ENCODE measurements at places on chromosomes 2 and 18. TPM values are rescaled to one million over a fixed set of nuclear protein-coding genes. Genes with fewer than 3 reads are reported as not detected.
A peak's percentile ranks its signal among the peaks of the same experiment; 100 is the strongest.

Gene TRAF3IP1
- polyA plus RNA-seq = 15.0 TPM

Gene TEKT4
- polyA plus RNA-seq = not detected

Gene SNORC
- 1.3 TPM for polyA plus RNA-seq

Gene KHK
- polyA plus RNA-seq = 10.3 TPM

GRCh38 chr18:49052891-49053644 lies 102.3 kb upstream of the SMAD7 start:
- peak; percentile 75 for DNase-seq

DNA sequence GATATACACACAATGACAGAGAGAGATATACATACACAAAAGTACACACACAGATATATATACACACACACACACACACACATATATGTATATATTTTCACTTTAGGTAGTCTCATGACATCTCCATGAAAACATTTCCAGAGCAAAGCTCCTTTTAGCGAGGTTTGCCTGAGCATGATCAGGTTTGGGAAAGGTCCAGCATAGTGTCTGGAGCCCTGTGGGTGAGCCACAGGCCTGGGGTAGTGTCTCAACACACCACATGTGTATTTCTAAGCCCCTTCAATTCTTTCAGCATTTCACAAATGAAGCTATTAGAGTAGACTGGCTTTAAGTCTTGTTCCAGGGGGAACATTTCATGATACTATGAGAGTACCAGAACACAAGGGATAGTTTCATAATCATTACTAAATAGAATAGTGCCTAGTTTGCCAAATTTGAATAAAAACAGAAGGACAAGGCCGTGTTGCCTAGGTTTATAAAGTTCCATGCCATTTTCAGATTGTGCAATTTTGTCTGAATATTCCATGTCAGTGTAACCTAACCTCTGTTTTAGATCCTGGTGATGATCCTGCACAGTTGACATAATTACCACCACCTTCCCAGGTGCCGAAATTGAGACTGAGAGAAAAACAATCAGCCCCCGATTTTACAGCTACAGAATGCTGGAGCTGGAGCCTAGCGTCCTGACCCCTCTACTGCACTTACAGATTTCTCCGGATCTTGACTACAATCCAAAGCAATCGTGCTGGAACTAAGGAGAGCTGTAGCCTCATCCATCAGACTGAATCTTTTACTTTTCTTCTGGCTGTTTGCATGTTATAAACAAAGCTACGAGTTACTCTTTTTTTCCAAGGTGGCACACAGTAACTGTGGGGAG lies 332.7 kb downstream of the CYRIA start:
- no peak for DNase-seq

GRCh38 chr2:241767464-241768250 lies 9.0 kb upstream of the GAL3ST2 start:
- DNase-seq = peak; percentile 71

GRCh38 chr2:151051574-151052220 lies 210.0 kb downstream of the RBM43 start:
- DNase-seq = peak; percentile 37

- no peak for DNase-seq
Observed at GRCh38 chr2:120367649-120368048, 21.7 kb downstream of the INHBB start.
